Germinal center (tissue), 1 donor: ENCODE measurements at places on chromosomes 12 and 14.
A peak's percentile ranks its signal among the peaks of the same experiment; 100 is the strongest.

- no peak for DNase-seq
Measured at GRCh38 chr12:45338272-45338671, 122.4 kb downstream of the ANO6 start.

GRCh38 chr12:8948701-8949341 is 624 bp downstream of the M6PR start:
- peak; percentile 22 for DNase-seq

DNA sequence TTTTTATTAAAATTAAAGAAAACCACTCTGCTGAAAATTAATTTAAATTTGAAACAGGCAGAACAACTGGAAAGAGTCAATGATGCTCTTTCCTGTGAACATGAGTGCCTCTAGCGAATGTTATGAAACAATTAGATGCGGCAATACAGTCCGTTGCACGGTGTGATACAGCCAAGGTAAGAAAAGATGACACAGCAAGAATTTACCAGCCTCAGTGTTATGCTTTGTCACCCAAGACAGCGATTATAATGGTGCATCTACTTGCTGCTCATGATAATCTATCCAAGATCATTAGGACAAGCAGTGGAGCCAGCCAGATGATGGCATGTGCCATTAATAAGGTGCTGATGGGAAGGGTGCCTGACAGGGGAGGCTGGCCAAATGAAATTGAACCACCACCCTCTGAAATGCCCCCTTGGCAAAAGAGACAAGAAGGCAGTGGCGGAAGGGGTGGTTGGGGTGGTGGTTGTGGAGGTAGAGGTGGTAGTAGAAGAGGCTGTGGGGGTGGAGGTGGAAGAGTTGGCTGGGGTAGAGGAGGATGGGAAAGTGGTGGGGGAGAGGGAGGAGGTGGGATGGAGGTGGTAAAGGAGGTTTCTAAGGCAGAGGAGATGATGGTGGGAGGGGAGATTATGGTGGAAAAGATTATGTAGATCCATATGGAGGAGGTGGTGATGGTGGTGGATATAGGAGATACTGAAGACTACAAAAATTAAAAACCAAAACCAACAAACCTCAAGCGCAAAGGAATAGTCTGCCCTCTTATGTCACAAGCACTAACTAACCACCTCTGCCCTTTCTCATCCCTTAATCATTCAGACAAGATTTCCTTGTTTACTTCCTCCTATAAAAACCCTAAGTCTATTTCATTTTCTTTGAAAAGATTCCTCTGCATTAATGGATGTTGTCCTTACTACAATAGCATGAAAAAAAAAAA is 4.0 kb upstream of the RESF1 start:
- no peak for DNase-seq

DNA sequence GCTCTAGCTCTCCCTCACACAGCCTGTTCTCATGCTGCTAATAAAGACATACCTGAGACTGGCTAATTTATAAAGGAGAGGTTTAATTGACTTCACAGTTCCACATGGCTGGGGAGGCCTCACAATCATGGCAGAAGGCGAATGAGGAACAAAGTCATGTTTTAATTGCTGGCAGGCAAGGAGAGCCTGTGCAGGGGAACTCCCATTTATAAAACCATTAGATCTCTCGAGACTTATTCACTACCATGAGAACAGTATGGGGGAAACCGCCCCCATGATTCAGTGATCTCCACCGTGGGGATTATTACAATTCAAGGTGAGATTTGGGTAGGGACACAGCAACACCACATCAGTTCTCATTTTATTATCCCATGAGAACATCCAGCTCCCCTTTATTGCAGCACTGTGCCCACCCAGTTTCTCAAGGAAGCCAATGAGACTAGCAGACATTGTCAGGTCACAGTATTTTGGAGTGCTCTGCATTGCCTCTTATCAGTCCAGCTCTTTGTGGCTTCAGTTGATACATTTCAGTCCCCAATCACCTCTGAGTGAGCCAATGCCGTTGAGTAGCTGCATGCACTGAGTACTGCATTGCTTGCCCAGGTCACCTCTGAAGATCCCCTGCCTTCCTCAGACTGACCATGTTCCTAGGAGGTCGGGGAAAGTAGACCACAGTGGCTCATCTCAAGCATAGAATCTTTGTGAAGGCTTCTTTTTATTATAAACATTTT is 131.2 kb downstream of the CRADD start:
- DNase-seq: no peak

DNA sequence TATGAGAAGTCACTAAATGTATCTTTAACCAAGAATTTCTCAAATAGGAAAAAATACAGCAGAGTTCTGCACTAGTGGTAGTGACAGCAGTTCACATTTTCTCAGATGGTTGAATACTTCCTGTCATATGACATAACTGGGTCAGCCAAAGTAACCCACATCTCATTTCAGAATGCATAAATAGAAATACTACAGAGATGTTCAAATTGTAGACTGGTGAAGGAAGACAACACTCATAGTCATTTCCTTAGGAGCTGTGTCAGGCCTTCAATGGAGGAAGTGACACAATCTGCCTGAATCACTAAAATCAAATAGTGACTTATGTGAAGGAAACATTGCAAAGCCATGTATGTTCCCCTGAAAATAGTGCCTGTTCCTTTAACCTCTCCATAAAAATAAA is 32.4 kb downstream of the FERMT2 start:
- DNase-seq: peak; percentile 3

GRCh38 chr14:99422228-99423010 is 58.2 kb downstream of the SETD3 start:
- no peak for DNase-seq

DNA sequence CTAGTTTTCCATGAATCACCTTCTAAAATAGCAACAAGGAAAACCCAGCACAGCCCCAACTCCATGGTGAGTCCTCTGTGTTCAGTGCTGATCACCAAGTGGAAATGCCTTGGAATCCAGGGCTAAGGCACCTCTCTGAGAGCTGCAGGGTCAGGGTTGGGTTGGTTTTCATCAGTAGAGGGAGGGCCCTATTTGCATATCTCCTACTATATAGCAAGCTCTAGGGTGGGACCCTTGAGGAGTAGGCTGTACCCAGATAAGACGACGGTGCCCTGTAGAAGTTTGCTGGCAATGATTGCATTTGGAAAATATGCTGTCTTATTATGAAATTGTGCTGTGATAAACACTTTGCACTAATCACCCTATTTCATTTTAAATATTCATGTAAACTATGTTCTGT is 1011.8 kb downstream of the TMEM121 start:
- DNase-seq: no peak

DNA sequence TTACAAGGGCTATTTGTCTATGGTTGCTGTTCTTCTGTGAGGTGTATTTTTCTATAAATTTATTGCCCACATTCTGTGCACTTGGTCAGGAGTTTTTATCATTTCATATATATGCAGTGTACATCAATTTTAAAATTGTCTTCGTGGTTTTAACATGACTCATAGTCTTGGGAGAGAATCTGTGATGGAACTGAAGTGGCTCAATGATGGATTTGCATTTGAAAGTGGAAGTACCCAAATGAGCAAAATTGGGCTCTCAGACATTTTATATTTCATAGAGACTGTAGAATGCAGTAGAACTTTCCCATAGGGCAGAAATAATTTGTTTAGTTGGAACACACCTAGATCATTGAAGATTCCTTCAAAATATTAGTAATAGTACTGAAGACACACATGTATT is 1.9 kb upstream of the SCFD1 start:
- DNase-seq: peak; percentile 5

- DNase-seq: peak; percentile 71
Measured at GRCh38 chr12:122860040-122860853, 25.0 kb downstream of the HIP1R start.

DNA sequence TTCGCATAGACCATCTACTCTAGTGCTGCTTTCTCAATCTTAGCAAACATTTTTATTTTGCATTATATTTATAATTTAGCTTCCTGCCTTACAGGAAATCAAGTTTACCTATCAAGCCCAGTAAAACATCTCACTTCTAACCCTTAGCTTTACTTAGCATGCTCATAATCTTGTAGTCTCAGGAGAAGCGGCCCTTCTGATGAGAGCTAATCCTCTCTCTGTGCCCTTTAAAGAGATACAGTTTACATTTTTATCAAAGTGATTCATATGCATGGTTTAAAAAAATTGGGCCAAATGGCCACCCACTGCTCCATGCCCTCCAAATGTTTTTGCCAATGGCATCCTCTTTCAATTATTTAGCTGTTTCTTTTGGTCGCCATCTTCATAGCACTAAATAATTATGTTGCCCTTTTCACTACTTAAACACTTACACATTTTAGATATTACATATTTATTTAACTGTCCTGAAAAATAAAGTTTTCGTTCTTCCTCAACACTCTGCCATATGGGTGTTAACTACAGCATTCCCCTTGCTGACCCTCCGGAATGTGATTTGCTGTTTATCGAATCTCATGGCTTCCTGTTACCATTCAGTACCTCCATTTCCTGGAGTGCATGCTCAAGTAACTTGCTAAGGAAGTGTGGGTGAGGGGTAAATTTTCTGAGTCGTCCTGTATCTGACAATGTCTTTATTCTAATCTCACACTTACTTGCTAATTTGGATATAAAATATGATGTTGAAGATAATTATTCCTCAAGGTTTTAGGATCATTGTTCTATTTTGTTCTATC is 29.3 kb downstream of the YLPM1 start:
- DNase-seq: no peak

- DNase-seq: no peak
Measured at GRCh38 chr12:131333621-131334440, 377.1 kb upstream of the SFSWAP start.

DNA sequence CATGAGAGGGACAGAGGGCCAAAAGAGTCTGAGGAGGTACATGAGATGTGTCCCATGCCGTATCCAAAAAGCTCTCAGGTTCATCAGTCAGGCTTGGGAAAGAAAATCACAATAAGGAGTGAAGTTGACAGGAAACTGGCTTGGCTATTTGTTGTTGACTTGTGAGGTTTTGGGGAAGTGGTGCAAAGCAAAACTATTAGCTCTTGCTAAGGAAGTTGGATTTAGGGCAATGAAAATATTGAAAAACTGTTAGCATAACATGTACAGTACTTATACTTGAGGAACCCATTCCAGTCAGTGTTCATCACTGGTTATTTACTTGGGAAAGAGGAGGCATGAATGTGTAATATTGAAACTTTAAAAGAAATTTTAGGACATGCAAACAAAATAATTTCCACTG is 145.9 kb downstream of the DUSP6 start:
- DNase-seq: no peak

- DNase-seq: no peak
Measured at GRCh38 chr12:64825143-64826021, 935 bp downstream of the TBC1D30 start.

DNA sequence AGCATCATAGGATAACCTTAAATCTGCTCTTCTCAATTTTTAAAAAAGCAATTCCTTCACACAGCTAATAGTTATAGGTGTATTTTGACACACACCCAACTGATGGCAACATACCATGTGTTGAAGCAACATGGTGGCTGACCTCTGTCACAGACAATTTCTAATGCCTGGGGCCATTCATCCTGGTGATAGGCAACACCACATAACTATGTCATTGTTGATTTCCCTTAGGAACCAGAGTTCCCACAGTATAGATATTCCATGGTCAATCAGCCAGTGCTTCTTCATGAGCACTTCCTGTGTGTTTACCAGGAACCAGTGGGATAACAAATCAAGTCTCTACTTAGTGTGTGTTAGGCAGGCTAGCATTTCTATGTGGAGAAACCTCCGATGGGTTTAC is 88.3 kb downstream of the FIGNL2 start:
- DNase-seq: no peak

- DNase-seq: no peak
Measured at GRCh38 chr14:52078721-52079120, 9.9 kb upstream of the NID2 start.

- no peak for DNase-seq
Measured at GRCh38 chr12:28780096-28780495, 369.0 kb upstream of the FAR2 start.

DNA sequence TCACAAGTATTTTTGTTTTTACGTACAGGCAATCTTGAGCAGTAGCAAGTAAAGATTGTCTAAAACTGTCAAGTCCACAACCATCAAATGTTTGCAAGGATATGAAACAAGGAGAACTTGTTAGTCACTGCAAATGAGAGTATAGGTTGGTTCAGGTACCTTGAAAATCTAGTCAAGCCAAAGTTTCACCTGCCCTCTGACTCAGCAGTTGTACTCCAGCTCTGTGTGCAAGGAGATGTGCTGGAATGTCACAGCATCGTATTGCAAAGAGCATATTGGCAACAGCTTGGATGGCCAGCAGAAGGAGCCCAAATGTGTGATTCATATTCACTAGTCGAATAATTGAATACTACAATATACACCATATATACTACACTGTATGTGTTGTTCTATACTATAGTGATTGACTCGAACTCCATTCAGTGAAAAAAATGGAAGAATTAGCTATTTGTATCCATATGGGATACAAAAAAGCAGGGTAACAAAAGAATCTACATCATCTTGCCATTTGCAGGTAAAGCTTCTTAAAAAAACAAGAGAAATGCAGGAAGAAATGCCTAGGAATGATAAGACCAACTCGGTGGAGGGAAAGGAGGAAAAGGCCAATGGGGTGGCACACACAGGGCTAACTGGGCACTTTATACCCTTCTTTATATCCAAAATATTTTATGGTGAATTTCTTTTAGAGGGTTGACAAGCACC is 44.0 kb downstream of the EID3 start:
- DNase-seq: no peak

- no peak for DNase-seq
Measured at GRCh38 chr12:49687941-49688340, 19.3 kb downstream of the FMNL3 start.

GRCh38 chr14:100709289-100710284 is 17.1 kb upstream of the DLK1 start:
- peak; percentile 49 for DNase-seq

GRCh38 chr12:40921563-40922163 is 229.4 kb downstream of the CNTN1 start:
- peak; percentile 2 for DNase-seq

DNA sequence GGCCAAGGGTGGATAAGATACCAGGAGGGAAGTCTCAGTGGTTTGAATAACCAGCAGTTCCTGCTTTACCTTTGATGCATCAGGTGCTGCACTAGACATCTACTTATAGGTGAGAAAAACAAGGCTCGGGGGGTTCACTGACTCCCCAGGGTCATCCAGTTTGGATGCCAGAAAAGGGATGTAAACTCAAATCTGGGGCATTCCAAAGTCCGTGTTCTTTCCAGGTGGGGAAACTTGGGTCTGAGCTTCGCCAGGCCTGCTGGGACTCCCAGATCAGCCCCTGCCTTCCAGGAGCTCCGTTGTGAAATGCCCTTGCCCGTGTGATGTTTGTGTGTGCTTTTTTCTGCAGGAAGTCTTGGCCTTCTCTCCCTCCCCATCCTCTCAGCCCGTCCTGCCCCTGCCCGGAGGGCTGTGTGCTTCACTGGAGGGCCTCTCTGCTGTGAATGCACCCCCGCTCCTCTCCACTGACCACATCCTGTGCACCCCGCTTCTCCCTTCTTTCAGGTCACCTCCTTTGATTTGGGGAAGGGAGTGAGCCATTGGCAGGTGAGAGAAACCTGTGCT is 42.1 kb downstream of the TSPAN9 start:
- no peak for DNase-seq

DNA sequence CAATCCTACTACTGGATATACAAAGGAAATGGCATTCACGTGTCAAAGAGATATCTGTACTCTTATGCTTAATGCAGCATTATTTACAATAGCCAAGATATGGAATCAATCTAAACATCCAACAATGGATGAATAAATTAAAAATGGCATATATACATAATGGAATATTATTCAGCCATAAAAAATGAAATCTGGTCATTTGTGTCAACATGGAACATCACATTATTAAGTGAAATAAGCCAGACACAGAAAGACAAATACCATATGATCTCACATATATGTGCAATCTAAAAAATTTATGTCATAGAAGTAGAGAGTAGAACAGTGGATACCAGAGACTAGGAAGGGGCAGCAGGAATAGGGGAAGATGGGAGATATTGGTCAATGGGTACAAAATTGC is 228.8 kb upstream of the TBX3 start:
- no peak for DNase-seq
